ENCODE measurements at places on chromosomes 13 and 19.
A peak's percentile ranks its signal among the peaks of the same experiment; 100 is the strongest.

DNA sequence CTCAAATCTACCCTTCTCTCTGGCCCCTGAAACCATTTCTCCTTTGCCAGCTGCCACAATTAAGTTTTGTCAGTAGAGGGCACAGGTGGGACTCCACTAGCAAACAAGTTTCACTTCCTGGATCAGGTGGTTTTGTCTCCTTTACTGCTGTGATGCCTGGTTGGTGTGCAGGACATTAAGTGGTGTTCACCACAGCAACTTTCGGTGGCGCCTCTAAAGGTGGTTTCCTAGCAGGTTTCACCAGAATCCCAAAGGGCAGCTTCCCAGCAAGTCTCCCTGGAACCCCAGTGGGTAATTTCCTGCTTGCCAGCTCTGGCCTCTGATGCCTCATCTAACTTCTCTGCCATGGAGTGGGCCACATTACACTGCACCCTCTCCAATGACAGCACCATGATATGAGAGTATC lies 16.6 kb downstream of the MED4 start:
- DNase-seq: no peak

- no peak for DNase-seq
Measured at GRCh38 chr13:75661443-75661842, 25.3 kb downstream of the LMO7 start.

DNA sequence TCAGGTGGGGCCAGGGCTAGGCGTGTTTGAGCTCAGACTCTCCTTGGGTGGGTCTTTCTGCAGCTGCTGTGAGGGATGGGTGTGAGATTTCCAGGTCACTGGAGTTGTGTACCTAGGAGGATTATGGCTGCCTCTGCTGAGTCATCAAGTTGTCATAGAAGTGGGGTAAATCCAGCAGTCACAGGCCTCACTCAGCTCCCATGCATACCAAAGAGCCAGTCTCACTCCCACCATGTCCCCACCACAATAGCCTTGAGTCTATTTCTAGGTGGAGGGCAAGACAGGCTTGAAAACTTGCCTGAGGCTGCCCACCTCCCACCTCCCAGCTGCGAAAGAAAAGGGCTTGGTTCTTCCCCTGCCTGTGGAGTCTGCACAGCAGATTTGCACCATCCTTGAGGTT lies 194.0 kb upstream of the PCDH17 start:
- DNase-seq: peak; percentile 0

GRCh38 chr19:18941628-18942354 lies 774 bp upstream of the HOMER3 start:
- DNase-seq: no peak

- no peak for DNase-seq
Measured at GRCh38 chr13:35260316-35260715, 216.2 kb downstream of the MAB21L1 start.

GRCh38 chr19:38666663-38667511 lies 19.4 kb downstream of the ACTN4 start:
- DNase-seq: peak; percentile 84

DNA sequence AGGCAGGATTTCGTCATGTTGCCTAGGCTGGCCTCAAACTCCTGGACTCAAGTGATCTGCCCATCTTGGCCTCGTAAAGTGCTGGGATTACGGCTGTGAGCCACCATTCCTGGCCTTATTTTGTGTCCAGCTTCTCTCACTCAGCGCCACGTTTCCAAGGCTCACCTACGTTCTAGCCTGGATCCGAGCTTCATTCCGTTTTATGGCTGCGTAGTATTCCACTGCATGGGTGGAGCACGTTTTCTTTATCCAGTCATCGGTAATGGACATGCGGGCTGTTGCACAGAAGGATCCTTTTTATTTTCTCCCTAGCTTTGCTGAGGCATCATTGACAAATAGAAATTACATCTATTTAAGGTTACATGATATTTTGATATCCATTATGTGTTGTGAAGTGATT lies 16.6 kb downstream of the ADGRL1 start:
- no peak for DNase-seq

- no peak for DNase-seq
Measured at GRCh38 chr13:110377826-110378201, 70.7 kb downstream of the COL4A2 start.

DNA sequence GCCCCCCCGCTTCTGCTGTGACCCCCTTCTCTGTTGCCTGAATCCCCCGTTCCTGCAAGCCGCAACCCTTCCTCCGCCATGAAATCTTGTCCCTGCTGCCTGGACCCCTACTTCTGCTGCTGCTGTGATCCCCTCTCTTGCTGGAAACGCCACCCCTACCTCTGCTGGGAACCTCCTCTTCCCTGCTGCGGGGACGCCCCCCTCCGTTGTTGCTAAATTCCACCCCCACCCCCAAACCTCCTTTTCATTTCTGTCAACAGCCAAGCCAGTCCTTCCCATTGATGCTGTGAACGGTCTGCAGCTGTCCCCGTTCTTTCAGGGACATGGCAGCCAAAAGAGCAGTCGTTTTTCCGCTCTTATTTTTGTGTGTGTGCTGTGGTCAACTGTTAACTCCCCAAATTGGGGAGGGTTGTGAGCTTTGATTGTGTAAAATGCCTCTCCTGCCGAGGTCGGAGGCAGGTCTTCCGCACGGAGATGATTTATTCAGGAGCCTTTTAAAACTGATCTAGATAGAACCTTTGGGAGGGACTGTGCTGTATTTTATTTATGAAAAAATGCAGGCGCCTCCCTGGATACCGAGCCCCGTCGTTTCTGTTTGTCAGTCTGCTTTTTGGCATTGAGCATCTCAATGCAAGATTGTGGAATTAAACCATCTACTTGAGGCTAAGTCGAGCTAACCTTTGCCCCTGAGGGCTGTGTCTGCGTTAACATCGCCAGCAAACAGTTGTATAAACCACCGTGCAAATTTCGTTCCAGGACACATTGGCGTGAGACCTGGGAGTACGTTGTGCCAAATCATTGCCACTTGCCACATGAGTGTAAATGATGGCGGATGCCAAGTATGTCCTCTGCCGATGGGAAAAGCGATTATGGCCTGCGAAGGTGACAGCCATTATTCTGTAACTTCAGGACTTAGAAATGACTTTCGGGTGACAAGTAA lies 27.9 kb upstream of the NDUFS7 start:
- no peak for DNase-seq

DNA sequence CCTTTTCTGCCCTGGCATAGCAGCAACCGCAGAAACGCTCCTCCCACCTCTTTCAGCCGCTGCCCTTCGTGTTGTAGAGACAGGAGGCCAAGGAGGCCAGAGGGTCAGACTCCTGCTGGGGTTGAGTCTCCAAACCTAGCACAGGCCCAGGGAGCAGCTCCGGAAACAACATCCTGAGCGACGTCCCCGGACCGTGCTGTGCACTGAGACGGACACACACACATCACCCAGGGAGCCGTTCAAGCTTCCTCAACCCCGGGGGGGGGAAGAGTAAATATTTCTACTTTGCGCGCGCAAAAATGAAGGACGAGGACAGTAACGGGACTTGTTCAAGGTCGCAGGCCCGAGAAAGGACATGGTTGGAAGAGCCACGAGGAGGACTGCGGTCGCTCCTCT lies 657 bp downstream of the ZNF550 start:
- peak; percentile 22 for DNase-seq

- DNase-seq: no peak
Measured at GRCh38 chr13:91622778-91623550, 224.5 kb downstream of the GPC5 start.

DNA sequence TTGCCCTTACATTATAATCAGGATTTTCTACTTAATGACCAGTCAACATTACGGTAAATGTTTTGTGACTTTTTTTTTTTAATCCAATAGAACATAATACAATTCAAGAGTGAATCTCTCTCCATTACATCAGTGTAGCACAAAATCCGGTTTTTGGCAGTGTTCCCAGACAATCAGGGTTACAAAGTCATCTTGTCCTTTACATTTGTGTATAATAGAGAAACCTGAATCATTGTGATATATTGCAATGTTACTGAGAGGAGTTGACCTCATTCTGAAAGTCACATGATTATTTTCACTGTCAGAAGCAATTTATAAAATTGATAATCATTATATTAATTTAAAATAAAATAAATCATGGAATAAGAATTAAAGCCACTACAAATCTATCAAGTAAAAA lies 1346.0 kb upstream of the SPRY2 start:
- DNase-seq: peak; percentile 54

DNA sequence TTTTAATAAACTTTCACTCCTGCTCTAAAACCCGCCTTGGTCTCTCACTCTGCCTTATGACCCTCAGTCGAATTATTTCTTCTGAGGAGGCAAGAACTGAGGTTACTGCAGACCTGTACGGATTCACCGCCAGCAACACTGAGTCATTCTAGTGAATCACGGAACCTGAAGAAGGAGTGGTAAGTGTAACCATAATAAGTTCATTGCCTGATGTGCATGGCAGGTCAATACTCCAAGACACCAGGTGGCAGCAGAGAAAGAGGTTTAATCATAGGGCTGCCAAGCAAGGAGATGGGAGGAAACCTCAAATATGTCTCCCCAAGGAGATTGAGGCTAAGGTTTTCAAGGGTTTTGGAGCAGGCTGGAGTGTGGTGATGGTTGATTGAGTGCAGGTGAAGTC lies 204.3 kb upstream of the IPO5 start:
- DNase-seq: peak; percentile 63

- no peak for DNase-seq
Measured at GRCh38 chr13:54953786-54954185, 1925.2 kb downstream of the OLFM4 start.

DNA sequence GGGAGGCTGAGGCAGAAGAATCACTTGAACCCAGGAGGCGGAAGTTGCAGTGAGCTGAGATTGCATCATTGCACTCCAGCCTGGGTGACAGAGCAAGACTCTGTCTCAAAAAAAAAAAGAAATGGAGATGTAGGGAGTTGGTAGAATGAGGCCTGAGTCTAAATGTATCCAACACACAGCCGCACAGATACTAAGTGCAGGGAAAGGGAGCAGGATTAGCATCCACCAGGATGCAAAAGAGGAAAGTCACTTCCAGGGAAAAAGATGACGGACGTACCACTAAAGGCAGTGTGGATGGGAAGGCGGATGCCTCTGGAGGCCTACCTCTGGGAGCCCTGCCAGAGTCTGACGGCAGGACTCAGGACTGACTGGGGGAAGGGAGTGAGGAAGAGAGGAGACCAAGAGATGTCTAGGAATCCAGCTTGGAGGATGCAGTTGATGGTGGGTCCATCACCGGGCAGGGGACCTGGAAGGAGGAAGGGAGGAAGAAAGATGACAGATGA lies 6.8 kb downstream of the FAM98C start:
- peak; percentile 67 for DNase-seq

DNA sequence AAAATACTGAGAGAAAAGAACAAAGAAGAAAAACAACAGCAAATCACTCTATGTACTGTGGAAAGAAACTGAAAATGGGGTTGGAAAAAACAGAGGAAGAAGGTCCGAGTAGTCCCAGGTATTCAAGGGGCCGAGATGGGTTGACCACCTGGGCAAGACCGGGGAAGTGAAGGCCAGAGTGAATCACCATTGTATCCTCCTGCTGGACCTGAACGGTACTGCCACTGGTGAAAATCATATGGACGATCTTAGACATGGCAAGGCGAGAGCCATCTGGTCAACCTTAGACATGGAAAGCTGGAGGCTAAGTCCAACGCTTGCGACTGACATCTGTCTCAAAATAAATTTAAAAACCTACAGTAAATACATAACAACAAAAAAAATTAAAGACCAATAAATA lies 44.4 kb upstream of the ZNF91 start:
- DNase-seq: no peak

GRCh38 chr19:50794074-50794875 lies 4.1 kb downstream of the ACP4 start:
- DNase-seq: peak; percentile 31

- no peak for DNase-seq
Measured at GRCh38 chr19:29712744-29713516, 2.1 kb downstream of the C19orf12 start.

DNA sequence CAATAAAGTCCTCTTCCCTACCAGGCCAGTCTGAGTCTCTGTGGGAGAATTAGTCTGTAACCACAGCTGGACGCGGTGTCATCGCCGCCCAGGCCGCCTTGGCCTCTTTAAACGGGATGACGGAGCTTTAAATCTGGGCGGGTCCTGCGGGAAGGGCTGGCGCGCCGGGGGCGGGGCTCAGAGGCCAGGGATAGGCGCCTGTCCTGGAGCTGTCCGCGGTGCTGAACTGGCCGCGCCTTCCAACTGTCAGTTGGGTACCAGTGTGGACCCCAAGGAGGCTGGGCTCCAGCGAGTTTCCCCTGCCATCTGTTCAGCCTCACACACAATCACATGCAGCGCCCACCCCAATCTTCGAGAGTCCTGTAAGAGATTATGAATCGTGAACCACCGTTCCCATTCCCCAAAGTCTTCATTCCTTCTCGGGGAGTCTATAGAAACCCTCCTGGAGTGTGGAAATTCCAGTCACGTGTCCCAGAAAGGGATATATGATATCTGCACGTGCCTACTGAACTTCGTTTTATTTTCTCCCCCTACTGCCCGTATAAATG lies 11.5 kb downstream of the APLP1 start:
- peak; percentile 87 for DNase-seq

DNA sequence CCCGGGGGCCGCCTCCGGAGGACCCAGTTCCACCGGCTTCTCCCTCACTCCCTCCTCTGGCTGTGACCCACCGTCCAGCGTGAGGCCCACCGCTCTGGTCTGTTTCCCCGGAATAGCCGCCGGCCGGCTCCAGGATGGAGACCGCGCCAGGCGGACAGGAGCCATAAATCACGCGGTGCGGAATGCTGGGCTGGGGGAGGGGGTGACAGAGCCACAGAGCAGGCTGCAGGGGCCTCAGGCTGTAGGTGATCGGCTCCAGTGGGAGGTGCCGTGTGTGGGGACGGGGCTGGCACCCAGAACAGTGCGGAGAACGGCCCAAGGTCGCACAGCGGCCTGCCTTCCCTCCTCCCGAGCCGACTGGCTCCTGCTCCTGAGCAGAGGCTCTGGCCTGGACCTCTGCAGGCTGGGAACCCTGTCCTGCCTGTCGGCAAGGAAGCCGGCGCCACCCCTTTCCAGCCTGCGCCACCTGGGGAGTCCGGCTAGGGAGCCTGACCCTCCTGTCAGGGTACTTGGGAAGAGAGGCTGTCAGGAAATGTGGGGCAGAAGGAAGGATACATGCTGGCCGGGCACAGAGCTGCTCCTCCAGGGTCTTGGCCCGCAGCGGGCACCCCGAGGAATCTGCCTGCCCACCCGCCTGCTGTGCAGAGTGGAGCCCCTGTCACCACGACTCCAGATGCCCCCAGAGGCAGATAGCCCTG lies 8.3 kb downstream of the PIAS4 start:
- no peak for DNase-seq

GRCh38 chr19:14835011-14835410 lies at the start of the genes OR7A5 and OR7C1:
OR7A5 (minus strand) TSS chr19:14835185; CDS start chr19:14828241, 6,944 bp downstream.
OR7C1 (minus strand) TSS chr19:14835185; CDS start chr19:14800136, 35,049 bp downstream.
- DNase-seq: peak; percentile 7

- no peak for DNase-seq
Measured at GRCh38 chr19:6055013-6055795, 55.1 kb downstream of the RFX2 start.

DNA sequence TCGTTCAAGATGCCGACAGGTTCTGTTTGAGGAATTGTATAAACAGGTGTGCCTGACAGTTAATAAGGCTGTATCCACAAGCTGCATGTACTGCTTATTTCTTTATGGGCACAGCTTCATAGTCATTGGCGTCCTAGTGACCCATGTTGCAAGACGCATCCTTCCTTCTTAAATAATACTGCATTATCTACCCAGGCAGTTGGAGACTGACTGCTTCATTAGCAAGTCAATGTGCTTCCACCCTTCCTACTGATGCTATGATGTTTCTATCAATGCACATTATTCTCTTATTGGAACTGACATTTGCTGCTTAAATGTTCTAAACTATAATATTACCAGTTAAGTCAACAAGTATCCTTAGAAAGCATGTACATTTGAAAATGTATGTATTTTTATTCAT lies 950.0 kb upstream of the MIR17HG start:
- DNase-seq: no peak

GRCh38 chr13:41111454-41111853 lies 21.1 kb downstream of the KBTBD6 start:
- DNase-seq: peak; percentile 70

GRCh38 chr19:17778251-17778967 lies 16.5 kb upstream of the B3GNT3 start:
- DNase-seq: peak; percentile 81

Measured in iris pigment epithelial cell (primary cell).